Breast epithelium (tissue), 4 donors: ENCODE measurements at places on chromosomes 13 and 19. TPM values are rescaled to one million over a fixed set of nuclear protein-coding genes. Genes with fewer than 3 reads are reported as not detected.

DNA sequence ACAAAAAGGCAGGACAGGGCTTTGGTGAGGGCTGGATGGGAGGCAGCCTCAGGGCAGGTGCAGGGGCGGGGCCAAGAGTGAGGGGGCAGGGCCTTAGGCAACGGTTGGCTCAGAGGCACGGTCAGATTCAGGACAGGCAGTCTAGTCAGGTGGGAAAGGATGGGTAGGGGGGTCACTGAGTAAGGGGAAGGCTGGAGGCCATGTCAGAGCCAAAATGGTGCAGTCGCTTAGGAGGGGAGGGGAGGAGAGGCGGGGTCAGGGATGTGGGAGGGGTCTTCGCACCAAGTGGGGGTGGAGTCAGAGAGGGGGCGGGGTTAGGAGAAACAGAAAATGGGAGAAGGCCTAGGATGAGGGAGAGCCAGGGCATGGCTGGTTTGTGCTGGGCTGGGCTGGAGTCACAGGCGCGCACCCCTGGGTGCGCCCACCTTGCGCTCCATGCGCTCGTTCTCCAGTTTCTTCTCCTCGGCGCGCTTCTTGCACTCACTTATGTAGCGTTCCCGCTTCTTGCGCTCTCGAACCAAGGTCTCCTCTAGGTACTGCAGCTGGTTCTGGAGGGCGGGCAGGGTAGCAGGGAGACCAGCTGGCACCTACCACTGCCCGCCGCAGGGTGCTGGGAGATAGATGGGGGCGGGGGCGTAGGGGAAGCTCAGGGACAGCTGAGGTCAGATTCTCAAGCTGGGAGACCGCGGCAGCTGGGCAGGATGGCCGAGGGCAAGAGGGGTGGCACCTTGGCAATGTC, 6.8 kb upstream of the RGL3 start:
- no peak for DNase-seq

- DNase-seq, result no peak
Observed at GRCh38 chr13:109989686-109990085, 203.3 kb upstream of the IRS2 start.

Gene C19orf47
- 13.0 TPM for total RNA-seq

Gene NAPSA
- 1.6 TPM for total RNA-seq

DNA sequence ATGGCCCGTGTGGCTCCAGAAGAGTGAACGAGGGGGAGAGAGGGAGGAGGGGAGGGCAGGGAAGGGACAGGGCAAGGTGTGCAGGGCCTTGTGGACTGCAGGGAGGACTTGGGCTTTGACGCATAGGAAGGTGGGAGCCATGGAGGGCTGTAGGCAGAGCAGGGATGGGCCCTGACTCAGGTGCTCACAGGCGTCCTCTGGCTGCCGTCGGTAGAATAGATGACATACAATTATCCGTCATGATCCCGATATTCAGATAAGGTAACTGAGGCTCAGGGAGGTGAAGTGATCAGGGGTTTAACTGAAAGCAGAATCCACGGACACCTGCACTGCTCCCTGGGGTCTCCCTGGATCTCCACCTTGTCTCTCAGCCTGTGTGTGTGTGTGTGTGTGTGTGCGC, 3.4 kb downstream of the C3 start:
- DNase-seq, result no peak

Gene CGB7
- total RNA-seq, result 2.0 TPM

Gene LMTK3
- total RNA-seq, result 2.9 TPM
